Fibroblast of skin of left quadriceps (primary cell): ENCODE measurements at places on chromosomes 3 and 15.

DNA sequence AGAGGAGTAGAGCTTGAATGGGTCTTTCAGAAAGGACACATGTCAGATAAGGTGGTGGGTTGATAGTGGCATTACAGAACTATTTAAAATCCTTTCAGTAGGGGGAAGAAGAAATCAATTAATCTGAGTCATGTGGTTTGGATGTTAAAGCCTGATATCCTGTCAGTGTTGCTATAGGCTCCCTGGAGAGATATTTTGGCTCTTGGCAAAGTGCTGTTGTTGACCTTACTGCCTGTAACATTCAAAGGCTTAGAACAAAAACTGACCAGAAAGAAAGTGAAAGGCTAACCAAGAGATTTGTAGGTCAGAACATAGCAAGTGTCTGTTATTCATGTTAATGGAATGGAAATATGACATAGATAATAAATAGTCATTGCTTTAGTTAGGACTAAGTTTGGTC, 552.9 kb downstream of the DIPK2A start:
- no peak for DNase-seq

DNA sequence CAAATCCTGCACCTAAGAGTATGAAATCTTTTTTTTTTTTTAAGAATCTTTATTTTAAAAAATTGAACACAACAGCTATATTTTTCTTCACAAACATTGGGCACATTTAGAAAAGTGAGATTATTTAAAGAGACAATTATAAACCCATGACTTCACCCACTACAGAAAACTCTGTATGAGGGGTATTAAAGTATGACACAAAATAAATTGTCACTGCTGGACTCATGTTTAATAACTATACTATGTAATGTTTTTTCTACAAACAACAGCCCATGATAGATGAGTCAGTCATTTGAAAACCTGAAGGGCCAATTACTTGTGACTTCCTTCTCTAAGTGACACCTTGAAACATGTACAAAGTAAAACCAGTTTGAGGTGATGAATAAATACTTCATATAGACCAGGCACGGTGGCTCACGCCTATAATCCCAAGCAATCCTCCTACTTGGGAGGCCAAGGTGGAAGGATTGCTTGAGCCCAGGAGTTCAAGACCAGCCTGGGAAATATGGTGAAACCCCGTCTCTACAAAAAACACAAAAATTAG, 36.0 kb downstream of the AQR start:
- no peak for DNase-seq

DNA sequence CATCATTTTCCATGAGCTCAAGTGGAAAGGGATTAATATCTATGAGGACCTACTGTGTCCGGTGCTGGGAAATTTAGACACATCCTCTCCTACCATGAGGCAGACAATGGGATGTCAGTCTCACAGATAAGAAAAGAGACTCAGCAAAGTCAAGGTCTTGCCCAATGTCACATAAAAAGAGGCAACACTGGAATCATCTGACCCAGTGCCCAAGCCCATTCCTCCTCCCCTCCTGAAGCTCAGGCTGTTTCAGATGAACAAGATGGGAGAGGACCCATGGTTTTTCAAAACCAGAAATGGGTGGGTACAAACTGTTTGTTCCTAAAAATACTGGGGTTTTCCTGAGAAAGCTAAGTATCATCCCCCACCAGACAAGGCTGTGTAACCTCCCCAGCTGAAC, 22.2 kb downstream of the POC1A start:
- DNase-seq, result no peak

DNA sequence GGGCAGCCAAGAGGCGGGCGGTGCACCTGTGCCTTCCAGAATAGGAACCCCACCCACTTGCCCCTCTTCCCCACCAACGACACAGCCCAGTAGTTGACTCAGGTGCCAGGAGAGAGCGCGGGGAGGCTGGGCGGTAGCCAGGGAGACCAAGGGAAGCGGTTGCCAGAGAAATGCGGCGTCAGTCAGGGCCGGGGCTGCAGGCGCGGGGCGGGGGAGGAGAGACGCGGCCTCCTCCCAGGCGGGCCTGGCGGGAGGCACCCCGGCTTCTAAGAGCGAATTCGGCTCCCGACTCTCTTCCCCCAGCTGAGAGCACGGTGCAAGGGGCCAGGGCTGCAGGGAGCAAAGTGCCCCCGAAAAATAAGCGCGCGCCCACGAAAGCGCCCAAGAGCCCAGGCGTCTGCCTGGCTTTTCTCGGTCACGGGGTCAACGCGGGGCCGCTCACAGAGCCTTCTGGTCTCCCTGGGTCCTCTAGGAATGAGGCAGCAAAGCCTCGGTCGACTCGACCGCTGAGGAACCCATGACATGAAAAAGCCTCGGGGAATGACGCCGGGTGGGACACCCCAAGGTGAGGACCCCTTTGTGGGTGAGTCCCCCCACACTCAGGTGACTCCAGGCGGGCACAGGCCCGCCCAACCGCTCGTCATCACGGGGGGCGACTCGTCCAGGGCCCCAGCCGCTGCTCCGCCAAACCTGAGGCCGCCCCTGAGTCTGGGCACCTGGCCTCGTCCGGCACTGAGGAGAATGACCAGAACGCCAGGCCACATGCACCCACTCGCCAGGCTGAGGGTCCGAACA, 716 bp downstream of the CPEB1 start:
- DNase-seq, result no peak

DNA sequence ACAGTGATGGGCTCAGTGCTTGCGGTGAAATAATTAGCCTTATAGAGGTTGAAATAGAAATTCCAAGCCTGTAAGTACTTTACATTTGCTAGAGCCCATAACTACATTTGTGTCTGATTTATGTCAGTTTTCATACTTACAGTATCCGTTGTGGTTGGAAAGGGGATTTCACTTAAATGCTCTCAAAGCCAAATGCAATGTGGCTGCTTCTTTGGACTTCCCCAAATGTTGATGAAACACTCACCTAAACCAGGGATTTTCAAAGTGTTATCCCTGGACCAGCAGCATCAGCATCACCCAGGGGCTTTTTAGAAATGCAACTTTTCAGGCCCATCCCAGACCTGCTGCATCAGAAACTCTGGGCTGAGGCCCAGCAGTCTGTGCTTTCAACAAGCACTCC, 378.7 kb downstream of the MCTP2 start:
- DNase-seq, result no peak

GRCh38 chr15:63699101-63699785, 102.1 kb downstream of the FBXL22 start:
- DNase-seq, result no peak

- no peak for DNase-seq
Observed at GRCh38 chr3:113271594-113272384, 60.4 kb downstream of the BOC start.

- DNase-seq, result no peak
Observed at GRCh38 chr3:146416366-146416765, 53.0 kb downstream of the PLSCR2 start.

GRCh38 chr3:129558772-129559564, 16.0 kb downstream of the H1-8 start:
- peak; percentile 15 for DNase-seq

DNA sequence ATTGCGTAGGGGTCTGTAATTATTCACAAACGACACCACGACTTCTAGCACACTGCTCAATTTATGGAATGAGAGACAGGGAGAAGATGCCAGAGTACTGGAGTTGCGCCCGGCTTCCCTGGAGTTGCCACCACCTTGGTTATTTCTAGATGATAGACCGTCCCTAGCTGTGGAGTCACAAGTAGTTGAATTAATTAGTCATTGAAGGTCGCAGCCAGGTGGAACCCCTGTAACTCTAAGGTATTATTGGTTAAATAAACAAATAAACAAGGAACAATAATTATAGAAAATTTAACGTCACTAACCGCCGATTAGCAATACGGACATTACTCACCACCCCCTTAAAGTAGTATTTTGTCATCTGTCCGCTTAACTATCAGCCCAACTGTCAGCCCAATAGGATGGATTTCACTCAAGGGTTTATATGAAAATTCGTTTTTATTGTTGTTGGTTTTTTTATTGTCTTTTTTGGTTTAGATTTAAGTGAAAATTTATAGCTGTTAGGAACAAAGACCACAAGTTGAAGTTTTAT, 911 bp upstream of the AZI2 start:
- no peak for DNase-seq

GRCh38 chr3:23202203-23202920, 765 bp upstream of the UBE2E2 start:
- DNase-seq, result no peak

GRCh38 chr15:53974813-53975212, 3.4 kb upstream of the UNC13C start:
- no peak for DNase-seq
